ENCODE measurements at places on chromosomes 5 and 9.

- no peak for DNase-seq
These were observed 98.4 kb downstream of the DCP2 start for GRCh38 chr5:113075019-113075418.

DNA sequence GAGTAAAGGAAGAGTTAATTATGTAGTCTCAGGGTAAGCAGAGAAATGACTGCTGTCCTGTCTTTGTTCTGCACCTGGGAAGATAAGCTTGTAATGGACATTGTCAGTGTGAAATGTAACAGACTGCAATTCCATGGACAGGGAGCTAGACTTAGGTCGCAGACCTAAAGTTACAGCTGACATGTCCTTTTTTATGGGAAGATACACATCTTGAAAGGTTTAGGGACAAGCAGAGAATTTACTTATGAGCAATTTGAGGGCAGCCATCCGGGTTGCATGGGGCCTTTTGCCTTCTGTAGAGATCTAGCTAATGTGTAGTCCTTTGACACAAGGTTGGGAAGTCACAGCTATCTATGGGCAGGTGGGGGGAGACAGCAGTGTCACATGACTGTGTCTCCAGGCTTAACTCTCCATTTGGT, 85.7 kb downstream of the SERINC5 start:
- no peak for DNase-seq

DNA sequence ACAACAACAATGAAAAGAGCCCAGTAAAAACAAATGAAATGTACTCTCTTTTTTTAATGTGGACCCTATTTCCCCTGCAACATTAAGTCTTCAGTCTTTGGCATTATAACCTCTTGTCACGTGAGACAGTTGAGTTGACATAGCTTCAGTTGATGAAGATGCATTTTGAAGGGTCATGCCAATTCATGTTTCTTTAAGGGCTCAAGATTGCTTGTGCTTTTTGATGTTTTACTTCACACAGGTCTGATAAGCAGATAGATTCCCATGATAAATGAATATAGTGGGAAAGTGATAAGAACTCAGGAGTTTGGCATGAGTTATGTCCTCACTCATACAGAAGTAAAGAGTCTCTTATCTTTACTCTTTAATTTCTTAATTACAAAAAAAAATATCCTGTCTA, 229.4 kb downstream of the SNCAIP start:
- DNase-seq, result no peak

GRCh38 chr5:118006219-118006618, 982.1 kb downstream of the DTWD2 start:
- no peak for DNase-seq
